ENCODE measurements at places on chromosomes 6 and 20.

- DNase-seq, result no peak
Observed at GRCh38 chr6:126614642-126615504, 275.0 kb downstream of the CENPW start.

GRCh38 chr6:146770965-146771735 is 172.4 kb downstream of the ADGB start:
- DNase-seq, result no peak

DNA sequence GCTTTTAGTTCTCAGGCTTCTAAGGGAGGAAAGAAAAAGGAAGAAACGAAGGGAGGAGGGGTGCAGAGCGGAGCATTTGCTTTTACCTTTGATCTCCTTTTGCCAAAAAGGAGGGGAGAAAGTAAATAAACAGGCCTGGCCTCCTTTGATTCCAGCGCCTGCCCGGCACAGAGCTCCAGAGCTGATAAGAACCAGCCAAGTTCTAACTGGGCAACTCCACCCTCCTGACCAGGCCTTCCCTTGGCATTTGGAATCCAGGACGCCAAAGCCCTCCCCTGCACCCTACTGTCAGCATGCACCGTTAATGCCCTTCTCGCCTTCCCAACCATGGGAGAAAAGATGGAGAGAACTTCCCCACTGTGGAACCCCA is 120.8 kb upstream of the PTPN1 start:
- no peak for DNase-seq

GRCh38 chr6:67886840-67887292 is 748.2 kb upstream of the ADGRB3 start:
- DNase-seq, result no peak

GRCh38 chr20:688809-689212 is 13.2 kb upstream of the SCRT2 start:
- DNase-seq, result no peak

DNA sequence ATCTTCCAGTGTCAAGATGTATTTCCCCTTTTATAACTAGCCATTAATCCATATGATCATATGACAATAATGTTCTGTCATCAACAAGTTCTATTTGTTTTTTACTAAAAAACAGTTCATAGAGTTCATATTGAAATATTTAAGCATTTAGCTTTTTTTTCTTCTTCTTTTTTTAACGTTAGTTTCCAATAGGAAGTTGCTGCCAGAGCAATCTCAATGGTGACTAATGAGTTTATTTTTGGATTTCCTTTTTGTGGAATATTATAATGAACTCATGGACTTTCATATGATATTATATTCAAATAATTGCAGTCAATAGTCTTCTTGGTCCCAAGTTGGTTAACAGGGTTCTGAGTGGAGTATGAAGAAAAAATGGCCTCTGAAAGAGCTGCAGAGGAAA is 343.3 kb downstream of the BCKDHB start:
- DNase-seq, result no peak

GRCh38 chr6:31354864-31355582 is 2.0 kb downstream of the HLA-B start:
- DNase-seq, result no peak

- no peak for DNase-seq
Observed at GRCh38 chr20:62964700-62965099, 12.2 kb downstream of the SLC17A9 start.

- DNase-seq, result no peak
Observed at GRCh38 chr20:49696594-49696993, 17.1 kb downstream of the B4GALT5 start.

GRCh38 chr6:20661721-20662120 is 127.5 kb downstream of the CDKAL1 start:
- DNase-seq, result no peak

GRCh38 chr6:136524936-136525413 is 25.2 kb downstream of the MAP7 start:
- DNase-seq, result no peak

DNA sequence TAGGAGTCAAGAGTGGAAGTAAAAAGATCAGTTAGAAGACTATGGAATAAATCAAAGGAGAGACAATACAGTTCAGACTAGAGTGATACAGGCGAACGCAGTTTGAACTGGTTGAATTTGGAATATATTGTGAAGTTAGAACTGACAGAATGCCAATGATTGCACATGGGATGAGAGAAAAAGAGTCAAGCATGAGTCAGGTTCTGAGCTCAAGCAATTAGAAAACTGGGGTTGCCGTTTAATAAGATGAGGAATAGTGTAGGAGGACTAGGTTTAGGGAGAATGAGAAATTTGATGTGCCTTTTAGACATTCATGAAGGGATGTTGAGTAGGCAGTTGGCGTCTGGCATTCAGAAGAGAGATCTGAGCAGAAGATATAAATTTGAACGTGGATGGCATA is 8.0 kb downstream of the RNF217 start:
- no peak for DNase-seq

GRCh38 chr6:137044366-137045221 is at the start of gene IL20RA:
Gene IL20RA, minus strand, starts transcription at chr6:137044965. Its CDS starts 237 bp downstream, at chr6:137044728.
- DNase-seq, result peak; percentile 58

GRCh38 chr6:15705981-15706380 is 43.2 kb upstream of the DTNBP1 start:
- DNase-seq, result no peak

GRCh38 chr20:8782804-8783203 is 286.1 kb upstream of the PLCB4 start:
- DNase-seq, result no peak

- DNase-seq, result no peak
Observed at GRCh38 chr6:90538278-90539046, 48.4 kb downstream of the MAP3K7 start.

DNA sequence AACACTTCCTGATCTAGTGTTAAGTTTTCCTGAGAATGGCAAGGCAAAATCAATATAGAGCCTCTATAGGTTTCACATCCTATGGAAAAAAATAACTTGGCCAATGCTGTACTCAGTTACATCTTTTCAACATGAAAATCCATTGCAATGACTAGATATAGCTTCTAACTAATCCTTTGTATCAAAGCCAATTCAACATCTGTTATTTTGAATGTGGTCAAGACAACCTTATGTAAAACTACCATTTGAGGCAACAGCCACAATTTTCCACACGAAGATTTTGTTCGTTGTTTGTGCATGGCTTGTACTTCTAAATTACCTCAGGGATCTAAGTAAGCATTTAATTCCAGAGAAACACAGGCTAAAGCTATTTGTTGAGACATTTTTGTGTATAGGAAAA is 637.8 kb upstream of the EYS start:
- DNase-seq, result no peak

GRCh38 chr20:14489544-14489943 is 152.1 kb upstream of the FLRT3 start:
- no peak for DNase-seq

DNA sequence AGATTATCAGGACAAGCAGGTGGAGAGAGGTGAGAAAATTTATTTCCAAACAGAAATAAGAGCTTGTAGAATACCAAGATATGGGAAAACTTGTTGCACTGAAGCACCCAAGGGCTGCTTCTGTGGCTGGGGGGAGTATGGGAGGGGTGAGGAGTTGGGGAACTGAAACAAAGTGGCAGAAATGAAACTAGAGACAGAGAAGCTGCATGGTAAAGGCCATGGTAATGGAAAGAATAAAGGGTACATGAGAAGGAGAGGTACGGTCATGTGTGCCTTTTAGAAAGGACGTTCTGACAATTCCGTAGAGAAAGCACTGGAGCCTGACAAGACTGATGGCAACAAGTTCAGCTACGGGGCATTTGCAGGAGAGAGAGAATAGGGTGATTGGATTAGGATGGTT is 51.6 kb upstream of the RIN2 start:
- DNase-seq, result no peak

- peak; percentile 19 for DNase-seq
Observed at GRCh38 chr6:7390226-7390878, 744 bp downstream of the RIOK1 start.

GRCh38 chr6:90695316-90695715 is 108.4 kb upstream of the MAP3K7 start:
- DNase-seq, result no peak

GRCh38 chr6:1670711-1671462 is 61.2 kb downstream of the FOXC1 start:
- no peak for DNase-seq

GRCh38 chr20:7193681-7194080 is 426.2 kb downstream of the BMP2 start:
- no peak for DNase-seq

GRCh38 chr6:51775942-51776860 is 311.2 kb downstream of the PKHD1 start:
- DNase-seq, result no peak

GRCh38 chr20:49461894-49462620 is 20.4 kb downstream of the KCNB1 start:
- DNase-seq, result no peak

DNA sequence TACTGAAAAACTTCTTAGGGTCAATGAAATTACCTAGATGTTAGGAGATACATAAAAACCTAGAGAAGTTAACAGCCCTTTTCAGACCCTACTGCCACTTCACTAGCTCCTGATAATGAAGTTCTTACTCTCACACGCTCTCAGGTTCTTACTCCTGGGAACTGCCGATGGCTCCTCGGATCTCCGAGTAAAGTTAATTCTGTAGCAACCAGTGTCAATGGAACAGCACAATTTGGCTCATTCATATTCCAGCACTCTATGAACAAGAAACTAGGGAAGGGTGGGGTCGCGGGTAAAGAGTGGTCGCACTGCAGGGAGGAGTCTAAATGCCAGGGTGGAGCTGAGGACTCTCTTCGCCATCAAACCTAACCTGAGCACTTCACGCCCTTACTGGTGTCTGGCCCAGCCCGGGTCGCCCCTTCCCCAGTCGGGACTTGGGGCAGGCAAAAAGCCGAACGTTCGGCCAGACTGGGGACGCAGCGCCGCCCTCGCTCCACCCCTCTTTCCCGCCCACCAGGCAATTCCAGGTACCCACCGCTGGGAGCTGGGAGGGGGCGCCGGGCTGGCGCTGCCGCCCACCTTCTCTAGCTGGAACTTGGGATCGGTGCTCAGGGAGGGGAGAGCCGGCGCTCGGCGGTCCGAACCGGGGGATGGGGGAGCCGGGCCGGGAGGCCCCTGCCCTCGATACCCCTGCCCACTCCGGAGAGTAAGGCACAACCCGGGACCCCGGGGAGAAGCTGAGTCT is 744 bp downstream of the RAB23 start:
- peak; percentile 68 for DNase-seq

GRCh38 chr6:130865793-130866192 is 38.6 kb downstream of the SMLR1 start:
- no peak for DNase-seq

DNA sequence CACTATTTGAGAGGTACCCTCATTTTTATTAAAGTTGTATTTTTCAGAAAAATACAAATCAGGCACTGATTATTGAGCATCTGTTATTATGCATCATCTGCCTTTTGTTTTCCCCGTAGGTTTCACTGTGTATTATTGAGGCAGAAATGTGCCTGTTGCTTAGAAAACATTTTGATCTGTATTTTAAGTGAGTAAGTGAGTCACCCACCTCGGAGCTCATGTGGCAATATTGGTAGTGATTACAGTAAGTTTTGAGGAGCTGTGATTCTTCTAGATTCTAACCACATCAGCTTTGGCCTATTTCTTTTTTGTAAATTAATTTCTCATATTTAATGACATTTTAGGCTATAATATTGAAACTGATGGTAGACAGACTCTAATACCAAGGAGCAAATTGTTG is 59.6 kb upstream of the LAMP5 start:
- no peak for DNase-seq

GRCh38 chr6:106536851-106537250 is 92.4 kb downstream of the RTN4IP1 start:
- DNase-seq, result peak; percentile 26

GRCh38 chr6:125612345-125612846 is 137.0 kb upstream of the HEY2 start:
- no peak for DNase-seq

- DNase-seq, result no peak
Observed at GRCh38 chr20:33372993-33373441, 28.3 kb downstream of the CDK5RAP1 start.

GRCh38 chr20:61203320-61203719 is 48.7 kb upstream of the CDH4 start:
- no peak for DNase-seq

DNA sequence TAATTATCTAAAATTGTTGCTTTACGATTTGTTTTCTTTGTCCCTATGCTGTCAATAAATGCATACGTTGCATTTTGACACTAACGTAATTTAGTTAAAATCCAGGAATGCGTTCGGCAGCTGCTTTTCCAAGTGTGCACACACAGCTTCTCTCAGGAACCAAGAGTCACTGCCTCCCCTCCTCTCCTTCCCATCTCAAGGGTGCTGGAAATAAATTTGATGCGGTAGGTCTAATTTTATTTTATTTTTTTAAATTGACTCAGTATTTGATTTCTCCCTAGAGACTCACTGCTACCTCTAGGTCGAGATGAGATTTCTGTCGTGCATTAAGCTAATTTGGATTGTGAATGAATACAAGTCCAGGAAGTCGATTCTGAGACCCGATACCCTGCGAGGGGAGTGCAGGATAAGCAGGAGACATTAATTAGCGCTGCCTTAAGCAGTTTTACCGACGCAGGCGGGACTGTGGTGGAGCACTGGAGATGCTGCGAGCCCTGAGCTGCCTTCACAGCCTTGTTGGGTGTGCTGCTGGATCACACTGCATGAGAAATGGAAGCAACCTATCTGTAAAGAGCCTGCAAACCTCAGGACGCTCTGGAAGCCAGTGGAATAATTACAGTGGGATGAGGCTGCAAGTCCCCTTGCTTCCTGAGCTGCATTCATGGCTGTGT is 381.2 kb downstream of the C6orf118 start:
- DNase-seq, result no peak

- no peak for DNase-seq
Observed at GRCh38 chr6:48736501-48737206, 625.7 kb upstream of the PTCHD4 start.

- DNase-seq, result peak; percentile 61
Observed at GRCh38 chr6:21596145-21596948, 2.8 kb downstream of the SOX4 start.

- DNase-seq, result no peak
Observed at GRCh38 chr6:72770959-72771358, 149.1 kb downstream of the KCNQ5 start.

DNA sequence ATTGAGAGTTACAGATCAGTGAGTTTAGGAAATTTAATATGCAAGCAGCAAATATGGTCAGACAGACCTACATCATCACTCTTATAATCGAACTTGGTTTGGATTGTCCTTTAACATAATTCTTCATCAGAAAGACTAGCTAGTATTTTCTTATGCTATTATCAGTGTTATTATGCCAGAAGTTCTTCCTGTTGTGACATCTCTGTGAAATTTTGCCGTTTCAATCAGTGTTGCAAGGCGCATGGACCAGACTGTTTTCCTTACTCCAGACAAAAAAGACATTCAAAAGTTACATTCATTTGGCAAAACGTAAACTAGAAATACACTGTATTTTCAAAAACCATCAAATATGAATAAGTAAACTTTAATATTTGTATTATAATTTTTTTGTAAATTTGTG is 5.7 kb upstream of the TENT5A start:
- DNase-seq, result no peak

Measured in GM13977 (cell line).